ENCODE measurements at places on chromosomes 13 and 19.

- no peak for DNase-seq
Observed at GRCh38 chr19:33629826-33630375, 8.1 kb downstream of the CHST8 start.

GRCh38 chr13:108624979-108625378, 4.4 kb upstream of the MYO16 start:
- DNase-seq, result no peak

- no peak for DNase-seq
Observed at GRCh38 chr19:38700350-38700901, 43.8 kb downstream of the CAPN12 start.

GRCh38 chr13:20247403-20247802, 15.3 kb upstream of the GJB6 start:
- no peak for DNase-seq

GRCh38 chr13:45468635-45469034, 3.9 kb downstream of the COG3 start:
- DNase-seq, result no peak

GRCh38 chr13:50123515-50123861, 108.2 kb downstream of the KCNRG start:
- DNase-seq, result no peak
